Activated CD4-positive, alpha-beta T cell treated with anti-CD3 and anti-CD28 coated beads for 48 hours (primary cell): ENCODE measurements at places on chromosomes 3 and 15.

DNA sequence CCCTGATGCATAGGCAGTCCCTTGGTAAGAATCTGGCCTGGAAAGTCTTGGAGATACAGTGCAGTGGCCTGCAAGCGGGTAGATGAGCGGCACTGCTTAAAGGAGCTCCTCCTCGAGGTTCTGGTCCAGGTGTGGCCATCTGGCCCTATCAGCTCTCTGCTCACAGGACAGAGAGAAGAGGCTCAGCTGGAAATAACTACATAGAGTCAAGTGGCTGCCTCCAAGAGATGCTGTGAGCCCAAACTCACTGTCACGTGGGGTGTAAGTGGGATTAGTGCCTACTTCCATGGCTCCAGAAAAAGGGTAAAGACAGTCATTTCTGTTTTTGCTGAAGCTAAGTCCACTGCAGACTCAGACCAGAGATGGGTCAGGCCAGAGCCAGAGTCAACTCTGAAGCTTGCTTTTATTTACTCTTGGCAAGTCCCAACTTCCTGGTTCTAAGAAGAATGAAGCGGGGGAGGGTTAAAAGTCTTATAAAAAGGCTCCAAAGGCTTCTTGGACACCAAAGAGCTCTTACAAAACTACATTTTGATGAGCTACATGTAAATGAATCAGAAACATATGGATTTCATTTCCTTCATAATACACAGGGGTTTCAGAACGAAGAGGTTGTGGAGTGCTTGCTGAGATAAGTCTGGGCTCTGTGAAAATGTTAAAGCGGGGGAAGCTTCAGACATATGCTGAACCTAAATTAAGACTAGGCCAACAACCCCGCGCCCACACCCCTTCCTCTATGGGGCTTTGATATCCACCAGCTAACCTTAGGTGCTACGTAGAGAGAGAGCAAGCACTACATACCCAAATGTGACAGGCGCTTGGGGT, 77.1 kb downstream of the PDZRN3 start:
- no peak for DNase-seq

DNA sequence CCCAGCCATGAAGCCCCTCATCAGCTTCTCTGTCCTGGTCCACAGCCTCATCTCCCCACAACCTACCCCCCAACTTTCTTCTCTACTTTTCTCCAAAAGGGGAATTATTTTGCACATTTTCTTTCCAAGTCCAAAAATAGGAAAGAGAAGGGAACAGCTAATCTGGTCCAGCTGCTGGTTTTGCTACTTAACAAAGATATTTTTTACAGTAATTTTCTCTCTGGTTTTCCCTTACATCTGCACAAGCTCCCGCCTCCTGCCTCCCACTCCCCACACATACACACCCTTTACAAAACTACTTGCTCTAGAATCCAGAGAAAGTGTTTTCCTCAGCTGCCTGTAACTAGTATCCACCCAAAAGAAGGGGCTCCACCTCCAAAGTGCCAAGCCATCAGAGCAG, 177.2 kb downstream of the POLR2M start:
- no peak for DNase-seq

DNA sequence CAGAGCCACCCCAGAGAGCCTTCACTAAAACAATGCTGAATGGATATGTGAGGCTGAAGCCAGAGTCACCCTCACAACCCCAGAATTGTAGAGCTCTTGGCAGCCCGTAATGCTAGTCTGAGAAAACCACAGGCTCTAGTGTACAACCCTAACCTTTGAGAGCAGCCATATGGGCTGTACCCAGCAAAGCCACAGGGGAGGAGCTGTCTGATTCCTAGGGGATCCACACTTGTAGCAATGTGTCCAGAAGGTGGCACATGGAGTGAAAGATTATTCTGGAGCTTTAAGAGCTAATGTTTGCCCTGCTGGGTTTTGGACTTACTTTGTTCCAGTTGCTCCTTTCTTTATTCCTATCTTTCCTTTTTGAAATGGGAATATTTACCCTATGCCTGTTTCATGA, 626.8 kb downstream of the GRM7 start:
- DNase-seq = no peak

GRCh38 chr3:144737281-144737680, 765.7 kb downstream of the DIPK2A start:
- no peak for DNase-seq

- DNase-seq = no peak
Observed at GRCh38 chr3:27224197-27224596, 145.0 kb downstream of the NEK10 start.

DNA sequence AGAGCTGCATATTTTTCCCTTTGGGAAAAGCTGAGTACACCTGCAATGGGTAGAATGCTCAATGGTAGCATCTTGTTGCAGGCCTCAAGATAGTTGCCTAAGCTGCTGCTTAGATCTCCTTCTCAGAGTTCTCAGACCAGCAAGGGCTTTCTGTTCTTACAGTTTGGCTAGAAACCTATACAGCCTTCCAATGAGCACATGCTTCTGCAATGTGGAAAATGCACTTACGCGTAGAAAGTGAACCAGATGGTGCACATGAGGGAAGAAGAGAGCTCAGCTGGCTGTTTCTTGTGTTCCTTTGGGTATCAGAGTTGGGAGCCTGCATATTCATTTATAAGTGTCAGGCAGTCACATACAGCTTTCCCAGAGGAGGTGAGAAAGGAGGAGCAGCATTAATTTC, 136.4 kb downstream of the B3GALNT1 start:
- DNase-seq = no peak

DNA sequence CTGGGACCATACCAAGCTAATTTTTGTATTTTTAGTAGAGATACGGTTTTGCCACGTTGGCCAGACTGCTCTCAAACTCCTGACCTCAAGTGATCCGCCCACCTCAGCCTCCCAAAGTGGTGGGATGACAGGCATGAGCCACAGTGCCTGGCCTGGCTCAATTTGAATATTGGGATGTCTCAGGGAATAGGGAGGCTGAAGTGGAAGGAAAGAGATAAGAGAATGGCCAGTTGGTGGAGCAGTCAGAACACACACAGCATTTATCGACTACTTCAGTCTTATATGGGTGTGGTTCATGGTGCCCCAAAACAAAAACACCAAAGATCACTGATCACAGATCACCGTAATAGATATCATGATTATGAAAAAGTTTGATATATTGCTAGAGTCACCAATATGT, 144.4 kb downstream of the GMNC start:
- DNase-seq = no peak

DNA sequence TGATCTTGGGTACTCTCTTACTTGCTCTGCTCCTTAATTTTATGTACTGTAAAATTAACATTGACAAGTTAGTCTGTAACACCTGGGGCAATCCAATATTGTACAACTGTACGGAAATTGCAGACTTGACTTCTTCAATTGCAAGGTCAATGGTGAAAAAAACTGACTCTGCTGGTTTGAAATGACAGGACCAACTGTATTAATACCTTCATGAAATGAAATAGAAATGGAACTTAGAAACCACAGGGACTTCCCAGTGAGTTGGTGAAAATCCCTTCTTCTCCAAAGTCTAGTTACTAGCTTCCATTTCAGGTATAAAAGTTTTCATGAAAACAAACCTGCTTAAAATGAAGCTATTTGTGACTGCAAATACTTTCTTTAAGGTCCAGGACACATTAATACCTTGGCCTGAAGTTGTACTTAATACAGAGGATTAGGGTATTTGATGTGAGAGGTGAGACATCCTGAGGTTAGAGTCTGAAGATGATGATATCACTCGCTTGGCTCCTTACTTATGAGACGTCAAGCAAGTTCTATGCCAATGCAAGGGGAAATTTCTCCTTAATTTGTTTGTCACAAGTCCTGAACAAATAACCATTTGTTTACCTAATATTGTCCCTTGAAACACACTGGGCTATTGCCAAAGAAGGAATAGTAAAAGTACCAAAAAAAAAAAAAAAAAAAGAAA, 226.2 kb upstream of the TP63 start:
- no peak for DNase-seq

GRCh38 chr3:138890555-138891187, 55.9 kb upstream of the PIK3CB start:
- no peak for DNase-seq

DNA sequence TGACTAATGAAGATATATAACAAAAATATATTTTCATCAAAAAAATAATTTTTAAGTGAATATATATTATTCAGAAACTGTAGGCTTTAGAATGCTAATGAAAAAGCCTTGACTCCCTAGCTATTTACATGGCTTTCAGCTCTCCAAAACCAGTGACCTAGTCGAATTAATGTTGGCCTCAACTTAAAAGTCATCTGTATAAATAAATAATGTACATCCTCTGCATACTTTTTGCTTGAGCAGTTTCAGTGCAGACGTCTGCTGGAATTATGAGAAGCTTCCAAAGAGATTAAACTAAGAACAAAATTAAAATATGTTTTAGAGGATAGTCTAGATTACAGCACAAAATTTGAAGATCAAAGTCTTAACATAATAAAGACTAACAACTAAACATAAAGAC, 520.4 kb upstream of the ALCAM start:
- no peak for DNase-seq

DNA sequence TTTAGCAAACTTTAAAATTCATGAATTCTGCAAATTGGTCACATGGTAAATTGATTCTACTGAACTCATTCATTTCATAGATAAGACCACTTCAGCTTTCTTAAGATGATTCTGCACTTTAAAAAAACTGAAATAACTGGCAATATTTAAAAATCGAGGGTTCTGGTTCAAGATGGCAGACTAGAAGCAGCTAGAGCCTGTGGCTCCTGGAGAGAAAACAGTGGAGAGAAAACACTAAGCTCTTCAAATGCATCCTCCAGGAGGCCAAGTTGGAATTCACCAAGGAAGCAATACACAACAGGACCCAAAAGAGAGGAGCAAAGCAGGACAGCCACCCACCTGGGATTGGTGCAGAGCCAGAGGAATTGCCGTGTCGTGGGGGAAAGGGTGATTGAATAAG, 132.1 kb downstream of the SPATA16 start:
- DNase-seq = no peak

DNA sequence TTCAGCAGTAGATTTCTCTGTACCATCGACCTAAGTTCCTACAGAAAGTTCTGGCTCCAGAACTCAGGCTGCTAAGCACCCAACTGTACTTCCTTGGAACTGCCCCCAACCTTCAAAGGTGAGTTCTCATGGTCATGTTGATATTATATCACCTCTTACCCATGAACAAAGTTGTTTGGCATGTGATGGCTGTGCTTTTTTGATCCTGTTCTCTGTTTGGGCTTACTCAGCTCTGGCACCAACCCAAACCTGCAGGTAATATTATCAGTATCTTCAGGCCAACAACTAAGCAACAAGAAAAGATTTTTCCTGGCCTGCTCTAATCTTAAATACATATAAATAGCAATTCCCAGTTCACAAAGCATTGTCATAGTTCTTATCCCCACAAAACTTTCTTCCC, 318.7 kb upstream of the LMCD1 start:
- no peak for DNase-seq

GRCh38 chr3:134339913-134340312, 34.3 kb downstream of the AMOTL2 start:
- DNase-seq = no peak

DNA sequence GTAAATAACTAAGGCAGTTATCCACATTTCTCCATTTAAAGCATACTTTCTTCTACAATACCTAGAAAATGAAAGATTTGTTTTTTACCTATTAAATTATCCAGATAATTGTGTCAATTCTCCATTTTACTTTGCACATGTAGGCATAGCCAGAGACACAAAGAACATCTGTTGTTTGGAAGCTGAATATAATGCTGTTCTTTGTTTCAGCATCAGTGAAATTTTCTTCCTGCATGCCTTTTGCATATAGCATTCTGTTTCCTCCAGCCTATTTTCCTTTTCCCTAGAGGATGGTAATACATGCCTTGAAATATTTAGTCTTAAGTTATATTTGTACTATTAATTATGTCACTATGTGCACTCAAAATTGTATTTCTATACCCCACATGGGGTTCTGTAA, 233.7 kb downstream of the CNTN6 start:
- DNase-seq = no peak

DNA sequence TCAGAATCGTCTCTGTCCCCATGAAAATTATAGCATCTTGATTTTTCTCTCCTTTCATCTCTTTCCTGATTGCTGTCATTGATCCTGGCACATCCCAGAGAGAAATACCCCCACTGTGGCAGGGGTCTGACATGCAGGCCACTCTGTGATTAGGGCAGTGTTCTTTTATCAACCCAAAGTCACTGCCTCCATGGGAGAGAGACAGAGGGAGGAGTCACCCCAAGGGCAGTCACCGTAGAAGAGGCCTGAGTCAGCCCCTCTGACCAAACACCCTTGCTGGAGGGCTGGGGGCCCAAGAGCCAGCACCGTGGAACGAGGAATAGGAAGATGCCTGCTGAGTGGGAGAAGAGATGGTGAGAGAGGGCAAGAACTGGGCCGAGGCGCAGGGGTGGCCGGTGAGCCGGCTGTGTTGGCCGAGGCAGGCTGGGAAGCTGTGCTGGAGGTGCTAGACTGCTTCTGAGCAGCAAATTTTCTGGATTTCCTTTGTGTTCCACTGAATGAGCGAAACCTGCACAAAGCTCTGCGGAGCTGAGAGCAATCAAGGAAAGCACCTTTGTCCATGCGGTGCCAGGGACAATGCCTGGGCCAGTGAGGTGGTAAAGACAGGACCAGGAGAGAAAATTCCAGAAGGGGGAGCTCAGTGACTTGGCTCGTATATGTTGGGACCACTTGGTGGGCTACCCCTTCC, 103.8 kb downstream of the ADCY5 start:
- DNase-seq = no peak

GRCh38 chr15:81021321-81021720, 20.6 kb downstream of the TLNRD1 start:
- no peak for DNase-seq

GRCh38 chr3:130693314-130693713, 53.3 kb downstream of the PIK3R4 start:
- DNase-seq = no peak

DNA sequence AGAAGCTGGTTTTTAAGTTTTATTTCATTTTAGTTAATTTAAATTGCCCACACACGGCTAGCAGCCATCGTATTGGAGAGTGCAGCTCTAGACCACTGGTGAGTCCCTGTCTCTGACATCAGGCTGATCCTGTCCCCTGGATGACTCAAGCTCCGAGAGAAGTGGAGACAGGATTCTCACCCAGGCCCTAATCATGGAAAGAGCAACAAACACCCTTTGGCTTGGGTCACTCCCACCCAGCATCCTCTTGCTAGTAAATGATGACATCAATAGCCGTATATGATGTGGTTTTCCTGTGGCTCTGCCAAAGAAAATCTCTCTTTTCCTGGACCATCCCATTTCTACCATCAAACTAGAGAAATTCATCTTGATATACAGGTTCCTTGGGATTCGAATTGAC, 182.2 kb downstream of the NTRK3 start:
- no peak for DNase-seq

GRCh38 chr3:176632925-176633324, 564.4 kb downstream of the TBL1XR1 start:
- DNase-seq = no peak
